Bronchial epithelial cell (primary cell): ENCODE measurements at places on chromosomes 13 and 19.
A peak's percentile ranks its signal among the peaks of the same experiment; 100 is the strongest.

GRCh38 chr13:67827992-67828391, 597.9 kb upstream of the PCDH9 start:
- no peak for DNase-seq

DNA sequence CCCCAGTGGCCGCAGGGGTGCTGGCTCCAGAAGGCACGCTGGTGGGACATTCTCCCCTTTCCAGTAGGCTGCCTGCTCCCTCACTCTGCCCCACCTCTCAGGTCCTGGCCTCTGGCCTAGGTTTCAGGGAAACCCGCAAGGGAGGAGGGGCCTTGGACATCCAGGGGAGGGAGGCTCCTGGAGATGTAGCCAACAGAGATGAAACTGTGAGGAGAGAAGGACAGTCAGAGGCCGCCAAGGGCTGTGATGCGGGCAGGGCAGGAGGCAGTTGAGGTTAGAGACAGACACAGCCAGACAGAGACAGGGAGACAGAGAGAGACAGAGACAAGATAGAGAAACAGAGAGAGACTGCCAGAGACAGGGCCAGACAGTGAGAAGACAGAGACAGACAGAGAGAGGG, 127.7 kb downstream of the UQCRFS1 start:
- no peak for DNase-seq

DNA sequence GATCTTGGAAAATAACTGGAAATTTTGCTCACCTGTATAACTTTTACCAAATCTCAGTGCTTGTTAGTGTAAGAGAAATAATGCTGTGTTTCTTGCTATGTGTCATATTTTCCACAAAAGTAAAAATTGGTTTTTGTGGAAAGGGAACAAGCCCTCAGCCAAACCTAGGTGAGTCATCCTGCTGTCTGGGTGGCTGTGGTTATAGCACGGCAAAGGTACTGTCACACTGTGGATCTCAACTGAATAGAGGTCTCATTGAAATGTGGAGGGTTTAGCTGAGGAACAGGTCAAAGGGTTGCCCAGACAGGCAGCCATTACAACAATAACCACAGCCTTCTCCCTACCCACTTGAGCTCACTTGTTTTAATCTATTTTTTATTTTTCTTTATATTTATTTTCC, 338.8 kb upstream of the DACH1 start:
- DNase-seq: peak; percentile 44

GRCh38 chr13:105838231-105838630, 697.2 kb downstream of the EFNB2 start:
- DNase-seq: no peak

DNA sequence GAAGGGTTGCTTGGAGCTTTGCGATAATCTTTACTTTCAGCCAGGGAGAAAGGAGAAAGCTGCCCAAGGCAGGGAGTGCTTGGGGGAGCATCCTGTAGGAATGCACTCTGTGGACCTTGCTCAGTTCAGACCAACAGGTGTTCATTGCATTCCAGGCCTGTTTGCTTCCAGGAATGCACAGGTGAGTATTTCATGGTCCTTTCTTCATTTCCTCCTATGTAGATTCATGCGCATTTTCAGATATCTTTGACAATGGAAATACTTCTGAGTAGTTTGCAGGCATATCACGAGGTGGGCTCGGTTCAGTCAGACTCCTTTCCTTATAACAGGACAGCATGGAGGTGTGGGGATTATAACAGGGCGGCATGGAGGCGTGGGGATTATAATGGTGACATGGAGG, 254.8 kb downstream of the FGF9 start:
- DNase-seq: no peak

- no peak for DNase-seq
These were observed 169.3 kb downstream of the IER2 start for GRCh38 chr19:13319526-13319925.

DNA sequence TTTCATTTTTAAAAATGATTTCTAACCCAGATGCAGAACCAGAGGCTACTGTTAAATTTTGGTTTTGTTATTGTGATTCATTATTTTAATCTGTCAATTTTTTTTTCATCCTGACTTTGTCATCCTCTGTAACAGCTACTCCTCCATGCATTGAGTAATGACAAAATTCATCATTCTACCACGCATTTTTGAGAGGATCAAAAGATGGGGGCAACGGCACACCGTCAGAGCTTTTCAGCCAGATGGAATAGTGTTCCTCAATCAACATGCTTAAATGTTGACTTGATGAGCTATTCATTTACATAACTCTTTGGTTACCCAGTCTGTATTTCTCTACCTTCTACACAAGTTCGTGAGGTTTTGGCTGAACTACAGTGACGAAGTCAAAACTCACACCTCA, 486.3 kb downstream of the EFNB2 start:
- DNase-seq: no peak

GRCh38 chr19:58044391-58044790, 10.6 kb downstream of the ZSCAN1 start:
- DNase-seq: no peak

DNA sequence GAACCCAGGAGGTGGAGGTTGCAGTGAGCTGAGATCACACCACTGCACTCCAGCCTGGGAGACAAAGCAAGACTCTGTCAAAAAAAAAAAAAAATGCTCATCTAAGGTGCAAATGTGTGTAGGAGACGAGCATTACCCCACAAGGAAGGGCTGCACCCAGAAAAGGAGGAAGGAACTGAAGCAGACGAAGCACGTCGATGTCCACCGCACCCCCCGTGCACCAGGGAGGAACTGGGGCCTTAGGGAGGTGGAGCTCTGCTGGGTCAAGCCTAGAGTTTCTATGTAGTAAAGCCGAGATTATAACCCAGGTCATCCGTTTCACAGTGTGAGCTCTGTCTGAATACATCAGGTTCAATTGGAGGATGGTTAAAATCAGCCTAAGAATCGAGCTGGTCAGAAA, 1.1 kb downstream of the VSTM1 start:
- DNase-seq: no peak

- no peak for DNase-seq
These were observed 99.9 kb downstream of the TNFSF13B start for GRCh38 chr13:108369412-108369811.

DNA sequence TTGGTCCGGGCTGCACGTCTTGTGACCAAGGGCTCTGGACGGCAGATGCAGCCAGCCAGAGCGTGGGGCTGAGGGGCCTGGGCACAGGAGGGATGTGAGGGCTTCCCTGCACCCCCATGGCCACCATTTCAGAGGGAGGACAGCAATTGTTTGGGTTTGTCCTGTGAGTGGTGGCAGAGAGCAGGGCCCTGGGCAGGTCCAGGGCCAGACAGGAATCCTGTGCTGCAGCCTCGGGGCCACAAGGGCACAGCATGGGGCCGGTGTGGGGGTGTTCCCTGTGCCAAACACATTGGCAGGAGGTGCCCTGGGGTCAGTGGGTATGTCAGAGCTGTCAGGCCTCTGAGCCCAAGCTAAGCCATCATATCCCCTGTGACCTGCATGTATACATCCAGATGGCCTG, 32.2 kb downstream of the WTIP start:
- DNase-seq: no peak

DNA sequence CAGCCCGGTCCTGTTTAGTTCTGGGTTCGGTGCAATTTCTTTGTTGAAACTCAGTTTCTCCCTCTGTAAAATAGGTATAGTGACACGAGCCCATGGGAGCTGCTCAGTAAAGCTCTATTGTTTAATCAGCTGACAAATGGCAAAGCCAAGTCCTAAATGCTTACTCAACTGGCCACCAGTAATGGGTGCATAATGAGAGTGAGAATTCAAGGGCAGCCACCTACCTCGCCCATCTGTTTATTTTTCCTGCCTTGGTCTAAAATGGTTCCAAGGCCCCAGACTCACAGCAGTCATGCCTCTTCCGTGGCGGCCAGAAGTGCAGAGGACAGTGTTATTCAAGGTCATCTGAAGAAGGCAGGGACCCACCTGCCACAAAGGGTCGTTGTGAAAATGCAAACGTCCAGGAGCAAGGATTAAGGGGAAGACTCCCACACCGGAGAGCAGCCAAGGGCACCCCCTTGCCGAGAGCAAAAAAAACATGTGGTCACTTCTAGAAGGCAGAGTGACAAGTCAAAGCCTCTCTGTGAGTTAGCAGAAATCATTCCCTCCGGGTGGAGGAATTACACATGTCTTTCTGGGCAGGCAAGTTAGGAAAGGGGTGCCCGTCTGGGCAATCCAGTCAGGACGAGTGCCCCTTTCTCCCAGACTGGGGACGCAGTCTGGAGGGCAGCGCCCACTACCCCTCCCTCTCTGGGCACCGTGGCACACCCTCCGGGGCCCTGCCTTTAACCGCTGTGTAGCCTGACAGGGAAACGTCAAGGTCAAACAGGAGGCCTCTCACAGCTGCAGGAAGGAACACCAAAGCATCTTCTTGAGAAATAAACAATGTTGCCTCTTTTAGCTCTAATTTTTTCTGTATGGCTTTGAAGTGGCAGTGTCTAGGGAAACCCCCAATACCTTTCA, 186.2 kb downstream of the FOXO1 start:
- DNase-seq: no peak

DNA sequence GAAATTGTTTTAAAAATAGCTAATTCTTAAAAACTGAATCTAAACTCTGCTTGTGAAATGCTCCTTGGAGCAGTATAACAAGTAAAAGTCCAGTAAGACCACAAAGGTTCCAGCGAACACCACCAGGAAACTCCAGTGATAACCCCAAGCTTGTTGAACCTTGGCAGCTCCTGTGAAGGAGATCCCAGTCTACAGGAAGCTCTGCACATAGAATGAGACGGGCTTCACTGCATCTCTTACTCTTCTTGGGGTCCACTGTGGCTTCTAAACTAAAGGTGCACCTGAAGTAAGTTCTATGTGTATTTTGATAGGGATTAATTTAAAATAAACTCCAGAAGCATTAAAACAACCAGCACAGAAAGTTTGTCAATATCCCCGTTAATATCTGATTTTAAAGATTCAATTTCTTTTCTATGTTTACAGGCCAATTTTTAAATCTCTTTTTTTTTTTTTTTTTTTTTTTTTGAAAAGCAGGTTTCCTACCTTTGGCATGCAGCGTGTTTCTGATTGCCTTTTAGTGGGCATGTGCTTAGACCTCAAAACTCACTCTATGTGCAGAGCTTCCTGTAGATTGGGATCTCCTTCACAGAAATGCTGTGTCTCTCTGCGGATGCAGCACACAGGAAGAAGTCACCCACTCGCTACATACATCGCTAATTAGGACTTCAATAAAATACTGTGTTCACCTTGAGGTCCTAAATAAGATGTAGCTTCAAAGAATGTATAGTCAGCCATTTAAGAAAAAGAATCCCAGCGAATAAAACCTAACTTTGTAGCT, 508.5 kb downstream of the KLF12 start:
- no peak for DNase-seq

- no peak for DNase-seq
These were observed 77.4 kb downstream of the DOCK9 start for GRCh38 chr13:98900442-98900841.

DNA sequence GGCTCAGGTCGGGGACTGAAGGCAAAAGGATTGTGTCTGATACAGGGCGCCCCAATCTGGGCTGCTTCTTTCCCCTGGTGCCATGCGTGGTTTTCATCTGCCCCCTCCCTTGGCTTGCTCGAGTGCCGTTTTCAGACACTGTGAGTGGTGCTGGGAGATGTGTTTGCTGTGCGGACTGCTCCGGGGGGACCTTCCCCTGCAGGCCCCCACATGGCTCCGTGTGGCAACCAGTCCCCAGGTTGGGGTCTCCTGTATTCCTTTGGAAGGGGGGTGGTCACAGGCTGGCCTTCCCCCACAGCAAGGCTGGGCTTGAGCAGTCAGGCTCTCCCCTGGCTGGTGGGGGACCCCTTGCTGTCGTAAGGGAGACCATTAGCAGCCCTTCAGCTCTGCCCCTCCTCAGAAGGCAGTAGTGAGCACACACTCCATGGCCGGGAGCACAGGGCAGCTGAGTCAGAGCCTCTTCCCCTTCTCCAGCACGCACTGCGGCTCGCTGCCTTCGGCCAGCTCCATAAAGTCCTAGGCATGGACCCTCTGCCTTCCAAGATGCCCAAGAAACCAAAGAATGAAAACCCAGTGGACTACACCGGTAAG, 20.6 kb upstream of the QTRT1 start:
- no peak for DNase-seq
